ENCODE measurements at places on chromosomes 4 and X.
A peak's percentile ranks its signal among the peaks of the same experiment; 100 is the strongest.

DNA sequence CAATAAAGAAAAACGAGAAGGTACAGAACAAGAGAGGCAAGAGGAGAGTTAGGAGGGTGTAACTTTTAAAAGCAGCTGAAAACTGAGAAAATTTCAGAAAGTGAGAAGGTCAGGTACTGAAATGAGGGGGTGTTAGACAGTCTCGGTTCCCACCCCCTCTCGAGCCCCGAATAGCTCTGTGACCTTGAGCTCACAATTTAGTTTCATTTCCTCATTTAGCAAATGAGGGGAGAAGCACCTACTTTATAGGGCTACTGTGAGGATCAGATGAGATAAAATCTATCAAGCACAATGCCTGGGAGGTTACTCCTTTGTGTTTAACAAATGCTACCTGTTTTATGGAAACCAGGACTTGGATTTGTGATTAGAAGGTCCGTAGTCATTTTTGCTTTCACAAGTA is 4.9 kb downstream of the UGT8 start:
- no peak for DNase-seq

- no peak for DNase-seq
Observed at GRCh38 chr4:123060039-123060770, 137.8 kb upstream of the NUDT6 start.

- DNase-seq = no peak
Observed at GRCh38 chrX:108735091-108735678, 1.2 kb downstream of the IRS4 start.

- DNase-seq = no peak
Observed at GRCh38 chr4:63296773-63297172, 1112.5 kb downstream of the TECRL start.

DNA sequence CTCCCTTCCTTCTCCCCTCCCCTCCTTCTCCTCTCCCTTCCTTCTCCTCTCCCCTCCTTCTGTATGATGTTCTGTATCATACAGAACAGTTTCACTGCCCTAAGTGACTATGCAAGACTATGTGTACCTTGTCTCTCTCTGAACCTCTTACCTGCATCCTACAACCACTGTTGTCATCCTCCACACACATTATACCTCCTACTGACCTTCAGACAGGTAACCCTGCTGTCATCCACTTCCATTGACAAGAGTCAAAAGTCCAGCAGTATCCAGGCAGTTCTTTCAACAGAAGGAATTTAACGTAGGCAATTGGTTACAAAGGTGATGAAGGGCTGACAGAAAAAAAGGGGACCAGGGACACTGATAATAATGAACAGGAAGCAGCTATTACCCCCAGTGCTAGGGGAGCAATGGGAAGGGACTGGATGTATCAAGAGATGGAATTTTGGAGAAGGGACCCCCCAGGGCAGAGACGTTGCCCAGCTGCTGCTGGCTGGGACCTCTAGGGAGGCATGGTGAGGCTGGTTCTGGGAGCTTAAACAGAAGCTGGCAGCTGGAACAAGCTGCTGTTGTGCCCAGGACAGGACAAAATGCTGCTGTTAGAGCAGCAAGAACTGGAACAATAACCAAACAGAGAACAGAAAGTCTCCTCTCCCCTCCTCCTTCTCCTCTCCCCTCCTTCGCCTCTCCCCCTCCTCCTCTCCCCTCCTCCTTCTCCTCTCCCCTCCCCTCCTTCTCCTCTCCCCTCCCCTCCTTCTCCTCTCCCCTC is 84.7 kb downstream of the DCTD start:
- no peak for DNase-seq

DNA sequence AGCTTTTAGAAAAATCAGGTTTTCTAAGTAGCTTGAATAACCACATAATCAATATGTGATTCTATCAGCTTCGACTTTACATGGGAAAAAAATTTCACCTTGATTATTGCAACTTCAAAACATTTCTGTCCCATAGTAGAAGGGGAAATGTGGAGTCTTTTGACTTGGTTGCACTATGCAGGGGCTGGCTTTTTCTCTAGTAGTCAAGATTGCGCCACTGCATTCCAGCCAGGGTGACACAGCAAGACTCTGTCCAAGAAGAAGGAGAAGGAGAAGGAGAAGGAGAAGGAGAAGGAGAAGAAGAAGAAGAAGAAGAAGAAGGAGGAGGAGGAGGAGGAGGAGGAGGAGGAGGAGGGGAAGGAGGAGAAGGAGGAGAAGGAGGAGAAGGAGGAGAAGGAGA is 84.9 kb downstream of the MAML3 start:
- no peak for DNase-seq

DNA sequence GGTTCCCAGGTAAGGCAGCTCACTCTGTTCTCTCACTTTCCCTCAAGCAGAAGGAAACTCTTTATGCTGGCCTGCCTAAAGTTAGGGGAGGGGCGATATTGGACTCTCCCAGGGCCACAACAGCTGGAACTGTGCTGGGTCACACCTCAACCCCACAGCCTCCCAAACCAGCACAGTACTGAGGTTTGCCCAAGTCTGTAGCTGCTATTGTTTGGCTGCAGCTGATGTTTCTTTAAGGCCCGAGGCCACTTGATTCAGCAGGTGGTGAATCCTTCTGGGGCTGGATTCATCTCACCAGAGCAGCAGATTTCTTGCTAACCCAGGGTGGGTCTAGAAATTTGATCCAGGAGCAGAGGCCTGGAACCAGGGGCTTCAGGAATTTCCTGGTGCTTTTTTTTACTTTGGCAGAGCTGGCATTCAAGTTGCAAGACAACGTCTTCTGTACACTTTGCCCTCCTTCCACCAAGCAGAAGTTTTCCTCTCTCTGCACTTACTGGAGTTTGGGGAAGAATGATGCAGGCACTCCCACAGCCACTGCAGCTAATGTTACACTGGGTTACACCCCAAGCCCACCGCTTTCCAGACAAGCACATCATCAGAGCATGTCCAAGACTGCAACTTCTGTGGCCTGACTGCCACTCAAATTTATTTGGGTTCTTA is 544.7 kb upstream of the NDST4 start:
- peak; percentile 11 for DNase-seq

GRCh38 chr4:11428231-11428898 is at the start of gene HS3ST1:
TSS of gene HS3ST1 (minus strand) at chr4:11428894. CDS start at chr4:11400005, 28,889 bp downstream.
- no peak for DNase-seq

GRCh38 chr4:173827707-173828106 is 297.7 kb upstream of the HAND2 start:
- no peak for DNase-seq

DNA sequence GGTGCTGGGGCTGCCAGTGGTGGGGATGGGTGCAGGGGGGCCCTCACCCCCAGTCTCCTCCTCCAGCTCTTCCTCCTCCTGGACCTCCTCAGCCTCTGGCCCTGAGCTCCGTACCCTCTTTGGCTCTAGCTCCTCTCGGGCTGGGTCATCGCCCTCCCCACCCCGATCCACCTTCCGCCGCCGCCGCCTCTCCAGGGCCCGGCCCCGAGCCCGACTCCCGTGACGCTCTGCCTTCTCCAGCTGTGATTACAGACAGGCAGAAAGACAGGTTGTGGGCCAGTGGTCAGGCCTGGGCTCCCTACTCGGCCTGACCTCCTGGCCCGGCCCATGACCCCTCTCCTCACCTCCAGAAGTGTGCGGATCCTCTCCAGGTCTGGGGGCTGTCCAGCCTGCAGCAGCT is 31.9 kb downstream of the KDM5C start:
- DNase-seq = no peak

DNA sequence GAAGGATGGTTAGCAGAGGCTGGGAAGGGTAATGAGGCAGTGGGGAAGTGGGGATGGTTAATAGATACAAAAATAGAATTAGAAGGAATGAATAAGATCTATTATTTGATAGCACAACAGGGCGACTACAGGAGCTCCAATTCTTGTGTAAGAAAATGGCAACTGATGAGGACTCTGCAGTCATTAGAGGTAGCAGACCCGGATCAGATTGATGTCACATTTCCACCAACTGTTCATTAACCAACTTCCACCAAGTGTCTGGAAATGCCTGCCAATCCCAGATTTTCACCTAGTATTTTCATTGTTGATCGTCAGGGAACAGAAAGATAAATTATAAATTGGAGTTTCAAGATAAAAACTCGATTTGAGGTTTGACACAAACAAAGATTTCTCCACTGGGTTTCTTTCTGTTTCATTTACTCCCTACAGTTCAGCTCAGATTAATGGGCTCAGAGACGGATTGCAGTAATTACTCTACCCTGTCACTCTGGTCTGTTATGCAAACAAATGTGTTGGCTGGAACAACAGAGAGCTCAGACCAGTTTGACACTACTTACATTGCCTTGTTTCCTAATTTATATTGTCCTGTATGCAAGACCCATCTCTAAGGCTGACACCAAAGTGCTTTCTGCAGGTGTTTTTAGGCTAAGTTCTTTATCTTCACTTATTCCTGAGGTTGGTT is 909.2 kb upstream of the PRKX start:
- DNase-seq = no peak

GRCh38 chrX:12790885-12791256 is 341 bp upstream of the PRPS2 start:
- DNase-seq = no peak

DNA sequence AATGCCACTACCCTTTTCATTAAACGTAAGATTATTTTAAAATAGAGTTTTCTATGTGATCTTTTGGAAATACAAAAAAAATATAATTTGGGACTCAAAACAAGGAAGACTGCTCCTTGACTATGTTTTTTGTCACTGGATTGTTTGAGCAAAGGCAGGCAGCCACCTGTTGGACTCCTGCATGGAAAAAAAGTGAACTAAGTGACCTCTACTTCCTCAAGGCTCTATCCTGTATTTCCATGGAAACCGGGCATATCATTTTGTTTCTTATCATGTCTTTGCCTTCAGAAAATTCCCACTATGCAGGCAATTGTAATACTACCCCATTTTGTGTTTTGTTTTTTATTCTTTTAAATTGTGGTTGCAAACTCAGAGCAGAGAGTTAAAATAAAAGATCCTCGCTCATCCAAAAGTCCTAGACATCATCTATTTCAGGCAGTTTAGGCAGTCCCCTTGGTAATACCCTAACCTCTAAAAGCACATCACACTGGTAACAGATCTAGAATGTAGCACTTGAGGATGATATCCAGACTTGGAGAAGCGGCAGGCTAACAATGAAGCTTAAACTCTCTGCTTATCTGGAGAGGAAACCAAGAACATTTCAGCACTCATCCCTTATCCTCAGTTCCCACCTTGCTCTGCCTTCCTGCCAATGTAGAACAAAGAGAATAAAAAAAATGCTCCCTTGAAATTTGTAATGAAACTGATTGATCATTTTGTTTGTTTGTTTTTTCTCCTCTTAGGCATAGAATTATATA is 165.7 kb downstream of the BANK1 start:
- DNase-seq = no peak

DNA sequence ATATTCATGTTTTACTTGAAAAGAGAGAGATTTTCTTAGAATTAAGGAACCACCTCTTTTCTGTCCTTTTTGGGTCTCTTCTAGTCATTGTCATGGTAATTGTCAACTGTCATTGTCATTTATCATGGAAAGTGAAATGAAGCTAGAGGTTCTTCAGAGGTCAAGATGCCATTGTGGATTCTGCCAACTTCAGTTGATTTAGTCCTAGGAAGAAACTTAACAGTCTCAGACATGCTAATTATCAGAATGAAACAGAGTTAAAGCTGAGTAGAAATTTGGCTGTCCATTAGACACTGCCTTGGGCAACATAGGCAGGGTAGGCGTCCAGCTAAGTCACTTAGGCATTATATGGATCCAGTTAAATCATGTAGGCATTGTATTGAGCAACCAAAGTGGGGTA is 796.1 kb upstream of the ADGRL3 start:
- DNase-seq = no peak

DNA sequence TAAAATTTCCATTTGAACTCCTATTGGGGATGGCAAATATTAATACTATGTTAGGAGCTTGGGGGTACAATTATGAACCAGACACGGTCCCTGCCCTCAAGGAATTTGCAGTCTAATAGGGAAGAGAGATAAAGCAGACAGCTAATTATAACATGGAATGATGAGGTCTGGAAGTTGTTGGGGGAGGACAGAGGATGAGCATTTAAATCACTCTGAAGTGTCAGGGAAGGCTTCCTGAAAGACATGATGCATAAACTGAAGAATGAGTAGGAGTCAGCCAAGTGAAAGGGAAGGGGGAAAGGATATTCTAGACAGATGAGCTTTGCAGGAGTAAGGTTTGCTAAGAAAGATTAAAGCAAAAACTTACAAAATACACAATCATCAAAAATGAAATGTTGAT is 15.9 kb downstream of the PLAC1 start:
- DNase-seq = no peak

DNA sequence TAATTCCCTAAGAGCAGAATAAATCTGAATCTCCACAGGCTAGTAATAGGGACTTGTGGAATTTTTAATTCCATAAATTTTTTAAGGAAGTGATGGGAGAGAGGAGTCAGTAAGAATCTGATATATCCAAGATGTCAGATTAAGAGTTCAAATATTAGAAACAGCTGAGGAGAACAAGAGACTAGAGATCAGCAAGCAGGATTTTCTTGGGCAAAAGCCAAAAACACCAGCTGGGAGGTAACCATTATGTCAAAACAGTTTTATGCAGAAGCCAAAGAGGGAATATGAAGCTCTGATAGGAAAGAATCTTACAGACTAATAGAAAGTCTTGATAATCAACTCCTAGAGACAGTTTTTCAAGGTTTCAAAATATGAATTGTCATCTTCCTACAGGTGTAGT is 72.2 kb upstream of the RBPJ start:
- no peak for DNase-seq

DNA sequence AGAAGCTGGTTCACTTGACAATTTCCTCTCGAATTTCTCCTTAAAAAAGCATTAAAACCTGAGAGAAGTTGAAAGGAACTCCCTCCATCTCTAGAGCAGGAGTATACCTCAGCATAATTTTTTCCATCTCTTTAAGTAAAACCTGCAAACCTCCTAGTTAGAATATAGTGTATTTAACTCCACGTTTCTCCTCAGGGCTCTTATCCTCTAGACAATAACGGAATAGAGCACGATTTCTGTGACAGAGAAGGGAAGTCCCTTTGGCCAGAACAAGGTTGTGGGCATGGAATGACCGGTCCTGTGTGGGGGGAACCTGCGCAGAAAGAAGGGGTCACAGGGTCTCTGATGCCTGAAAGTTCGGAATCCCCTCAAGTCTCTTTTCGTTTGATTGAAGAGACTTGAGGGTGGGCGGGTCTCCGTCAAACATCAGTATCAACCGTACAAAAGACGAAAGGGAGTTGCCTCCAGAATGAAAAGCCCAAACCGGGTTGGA is 697 bp downstream of the ZNF280C start:
- no peak for DNase-seq

GRCh38 chr4:59608466-59608865 is 1591.7 kb upstream of the ADGRL3 start:
- DNase-seq = peak; percentile 62

- no peak for DNase-seq
Observed at GRCh38 chr4:185202984-185203485, 765 bp downstream of the CFAP97 start.

DNA sequence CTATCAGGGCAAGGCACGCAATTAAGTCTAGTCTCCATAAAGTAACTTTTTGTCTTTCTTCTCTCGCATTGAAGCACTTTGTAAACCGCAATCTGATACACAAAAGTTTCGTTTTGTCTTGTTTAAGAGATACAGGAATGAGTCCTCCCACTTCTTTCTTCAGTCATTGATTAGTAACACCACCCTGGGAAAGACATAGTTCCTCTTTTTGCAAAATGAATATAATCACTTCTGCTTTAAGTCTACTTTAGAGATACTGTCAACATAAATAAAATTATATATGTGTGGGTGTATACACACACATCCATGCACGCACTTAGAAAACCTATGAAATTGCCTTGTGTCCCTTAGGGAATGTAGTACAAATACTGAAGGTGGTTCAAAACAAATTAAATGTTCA is 11.7 kb downstream of the COQ2 start:
- no peak for DNase-seq

- DNase-seq = no peak
Observed at GRCh38 chr4:110073053-110073845, 125.2 kb downstream of the ELOVL6 start.

GRCh38 chr4:47203593-47203992 is 172.2 kb downstream of the GABRB1 start:
- no peak for DNase-seq
